T follicular helper cell (primary cell): ENCODE measurements at places on chromosomes 6 and 20.

DNA sequence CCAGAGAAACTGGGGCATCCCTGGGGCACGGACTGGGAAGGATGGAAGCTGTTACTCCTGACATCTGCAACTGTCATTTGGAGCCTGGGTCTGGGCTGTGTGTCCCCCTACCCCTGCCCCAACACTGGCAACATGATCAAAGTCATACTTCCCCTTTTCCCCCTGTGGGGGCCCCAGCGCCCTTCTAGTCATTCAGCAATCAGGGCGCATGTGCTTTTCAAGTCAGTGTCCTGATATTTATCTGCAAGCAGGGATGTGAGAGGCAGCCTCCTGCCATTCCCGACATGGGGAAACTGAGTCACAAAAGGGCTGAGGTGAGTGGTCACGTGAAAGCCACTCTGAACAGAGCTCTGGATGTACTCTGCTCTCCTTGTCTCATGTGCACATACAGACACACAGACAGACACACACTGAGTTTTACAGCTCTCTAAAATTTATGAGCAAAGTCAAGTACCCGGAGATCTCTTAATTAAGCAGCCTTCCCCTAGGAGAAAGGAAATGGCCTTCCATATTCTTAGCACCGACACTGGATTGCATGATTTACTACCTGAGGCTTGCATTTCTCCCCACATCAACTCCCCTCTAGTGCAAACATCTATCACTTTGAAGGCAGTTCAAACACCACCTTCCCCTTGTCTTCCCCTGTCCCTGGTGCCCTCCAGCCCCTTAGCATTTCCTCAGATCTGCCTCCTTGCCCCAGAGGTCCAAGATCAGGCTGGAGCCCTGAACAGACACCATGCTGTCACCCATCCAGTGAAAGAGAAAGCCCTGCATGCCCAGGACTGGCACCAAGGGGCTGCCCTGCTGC lies 170.7 kb downstream of the CDC5L start:
- no peak for DNase-seq

DNA sequence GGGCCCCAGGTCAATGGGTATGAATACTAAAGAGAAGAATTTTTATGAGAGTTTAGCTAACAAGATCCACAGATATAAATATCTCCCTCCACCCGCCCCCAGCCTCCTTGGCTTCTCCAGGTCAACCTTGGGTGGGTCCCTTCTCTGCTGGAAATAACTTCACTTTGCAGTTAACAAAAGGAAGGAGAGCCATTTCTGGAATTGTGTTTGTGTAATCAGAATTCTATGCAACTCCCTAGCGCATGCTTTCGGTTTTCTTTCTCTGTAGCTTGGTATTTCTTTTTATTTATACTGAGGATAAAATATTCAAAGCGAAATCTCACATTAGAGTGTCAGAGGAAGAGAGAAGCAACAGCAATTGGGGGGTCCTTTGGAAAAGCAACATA lies 27.1 kb downstream of the RIPOR2 start:
- DNase-seq, result no peak

- DNase-seq, result no peak
Observed at GRCh38 chr20:62064770-62065673, 659 bp downstream of the TAF4 start.

- no peak for DNase-seq
Observed at GRCh38 chr6:3355011-3355357, 96.2 kb downstream of the PSMG4 start.

DNA sequence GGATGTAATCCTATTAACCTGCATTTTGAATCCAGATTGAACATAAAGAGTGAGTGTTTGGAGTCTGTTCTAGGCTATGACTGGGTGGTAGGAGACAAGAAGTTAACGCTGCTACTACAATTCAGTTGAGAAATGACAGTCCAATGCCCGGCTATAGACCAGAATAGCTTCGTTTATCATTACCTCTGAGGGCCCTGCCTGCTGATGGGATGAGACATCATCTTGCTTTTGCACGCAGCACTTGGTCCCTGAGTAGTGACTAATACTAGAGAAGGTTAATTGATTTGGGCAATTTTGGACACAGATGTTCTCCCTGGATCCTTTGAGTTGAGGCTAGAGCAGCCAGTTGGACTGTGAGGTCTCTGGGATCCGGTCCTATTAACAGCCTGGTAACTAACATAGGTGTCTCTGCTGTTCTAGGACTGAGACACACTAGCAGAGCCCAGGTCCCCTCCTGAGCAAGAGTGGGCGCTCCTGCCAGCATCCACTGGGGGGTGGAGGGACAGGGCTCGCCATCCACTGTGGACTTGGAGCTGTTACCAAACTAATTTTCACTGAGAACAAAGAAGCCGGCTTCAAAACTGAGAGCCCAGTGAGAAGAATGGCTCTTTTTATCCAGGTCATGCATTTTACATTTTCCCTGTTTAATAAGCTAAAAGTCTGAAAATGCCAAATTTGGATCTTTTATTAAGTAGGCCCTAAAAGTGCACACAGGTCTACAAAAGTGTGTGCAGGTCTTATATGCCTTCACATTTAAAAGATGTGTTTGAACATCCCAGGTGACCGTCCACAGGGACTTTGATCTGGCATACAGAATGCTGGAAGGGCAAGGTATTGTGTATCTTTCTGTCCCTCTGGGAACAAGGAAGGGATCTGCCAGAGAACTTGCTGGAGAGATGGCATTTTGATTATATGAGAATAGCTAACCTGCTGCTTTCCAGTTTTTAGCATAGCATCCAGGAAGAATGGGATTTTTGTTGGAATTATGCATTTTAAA lies 212.5 kb downstream of the CDH4 start:
- DNase-seq, result no peak

DNA sequence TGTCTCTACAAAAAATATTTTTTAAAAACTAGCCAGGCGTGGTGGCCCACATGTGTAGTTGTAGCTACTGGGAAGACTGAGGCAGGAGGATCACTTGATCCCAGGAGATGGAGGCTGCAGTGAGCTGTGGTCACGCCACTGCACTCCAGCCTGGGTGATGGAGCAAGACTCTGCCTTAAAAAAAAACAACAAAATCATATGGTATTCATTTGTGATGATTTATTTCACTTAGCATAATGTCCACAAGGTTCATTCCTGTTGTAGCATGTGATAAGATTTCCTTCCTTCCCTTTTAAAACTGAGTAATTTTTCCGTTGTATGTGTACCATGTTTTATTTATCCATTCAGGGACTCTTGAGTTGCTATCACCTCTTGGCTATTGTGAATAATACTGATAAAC lies 26.2 kb downstream of the TMEM170B start:
- no peak for DNase-seq

- DNase-seq, result no peak
Observed at GRCh38 chr6:46935687-46936086, 13.9 kb upstream of the ADGRF5 start.

- DNase-seq, result no peak
Observed at GRCh38 chr6:158086504-158087223, 81.4 kb downstream of the SERAC1 start.

DNA sequence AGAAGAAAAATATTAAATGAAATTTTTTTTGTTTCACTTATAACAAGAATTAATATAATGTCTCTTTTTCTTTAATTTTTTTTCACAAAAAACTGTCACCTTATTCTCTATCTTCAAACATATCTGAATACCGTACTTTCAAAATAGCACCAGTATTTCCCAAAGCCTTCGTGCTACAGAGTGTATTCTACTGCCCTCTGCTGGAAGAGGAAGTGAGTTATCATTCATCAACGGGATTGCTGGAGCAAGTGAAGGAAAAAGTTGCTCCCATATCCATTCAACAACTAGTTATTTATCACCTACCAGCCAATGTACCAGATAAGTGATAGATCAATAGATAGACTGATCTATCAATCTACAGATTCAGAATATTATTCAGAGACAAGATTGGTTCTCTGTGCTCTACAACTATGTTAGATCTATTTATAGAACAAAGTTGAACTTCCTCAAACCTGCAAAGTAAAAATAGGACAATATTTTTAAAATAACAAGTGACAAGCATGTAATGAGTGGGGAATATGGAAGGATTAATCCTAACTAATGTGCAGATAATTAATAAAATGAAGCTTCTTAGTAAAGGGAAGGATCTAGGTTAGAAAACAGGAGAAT lies 26.7 kb upstream of the TFAP2B start:
- DNase-seq, result no peak

GRCh38 chr6:167049275-167049674 lies 50.1 kb downstream of the CEP43 start:
- no peak for DNase-seq

GRCh38 chr6:159929819-159930218 lies 39.0 kb downstream of the MAS1 start:
- peak; percentile 50 for DNase-seq
